ENCODE measurements at places on chromosomes 13 and 19.
A peak's percentile ranks its signal among the peaks of the same experiment; 100 is the strongest.

GRCh38 chr19:50387176-50387867 lies 3.2 kb downstream of the POLD1 start:
- ATAC-seq = no peak

DNA sequence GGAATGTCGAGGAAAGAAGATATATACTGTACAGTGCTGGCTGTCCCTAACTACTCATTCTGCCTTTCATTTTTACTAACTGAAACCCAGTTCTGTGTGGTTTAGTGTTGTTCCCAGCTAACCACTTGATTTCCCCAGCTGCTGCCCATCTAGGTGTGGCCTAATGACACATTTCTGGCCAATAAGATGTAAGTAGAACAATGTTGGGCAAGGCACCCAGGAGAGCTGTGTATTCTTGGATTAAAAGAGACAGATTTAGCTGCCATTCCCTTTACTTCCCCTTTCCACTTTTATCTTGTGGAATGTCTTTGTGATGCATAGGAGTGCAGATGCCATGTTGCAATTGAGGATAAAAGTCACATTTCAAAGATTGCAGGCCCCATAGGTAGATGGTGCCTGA lies 28.3 kb upstream of the PCDH9 start:
- ATAC-seq = no peak

- ATAC-seq = no peak
Measured at GRCh38 chr19:28196961-28197360, 1016.0 kb downstream of the UQCRFS1 start.

DNA sequence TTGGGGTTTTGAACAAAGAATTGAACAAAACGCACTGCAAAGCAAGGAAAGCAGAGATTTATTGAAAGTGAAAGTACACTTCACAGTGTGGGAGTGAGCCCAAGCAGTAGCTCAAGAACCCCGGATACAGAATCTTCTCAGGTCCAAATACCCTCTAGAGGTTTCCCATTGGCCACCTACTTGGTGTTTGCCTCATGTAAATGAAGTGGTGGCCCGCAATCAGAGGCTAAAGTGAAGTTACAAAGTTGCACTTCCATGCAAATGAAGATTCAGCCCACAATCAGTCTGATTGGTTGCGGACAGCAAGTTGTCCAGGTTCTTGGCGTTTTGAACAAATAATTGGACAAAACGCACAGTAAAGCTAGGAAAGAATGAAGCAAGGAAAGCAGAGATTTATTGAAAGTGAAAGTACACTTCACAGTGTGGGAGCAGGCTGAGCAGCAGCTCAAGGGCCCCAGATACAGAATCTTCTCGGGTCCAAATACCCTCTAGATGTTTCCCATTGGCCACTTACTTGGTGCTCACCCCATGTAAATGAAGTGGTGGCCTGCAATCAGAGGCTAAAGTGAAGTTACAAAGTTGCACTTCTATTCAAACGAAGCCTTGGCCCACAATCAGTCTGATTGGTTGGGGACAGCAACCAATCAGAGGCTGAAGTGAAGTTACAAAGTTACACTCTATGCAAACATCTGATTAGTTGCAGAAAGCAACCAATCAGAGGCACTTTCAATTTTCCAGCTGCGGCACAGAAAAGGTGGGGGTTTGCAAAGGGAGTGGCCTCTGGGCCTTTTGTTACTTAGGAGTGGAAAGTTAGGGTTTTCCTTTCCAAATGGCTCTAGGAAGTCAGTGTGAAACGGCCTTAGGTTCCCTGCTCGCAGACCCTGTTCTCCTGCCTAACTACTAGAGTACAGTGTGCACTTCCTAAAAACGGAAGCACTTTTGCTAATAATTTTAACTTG lies 4.8 kb upstream of the TM9SF2 start:
- peak; percentile 27 for ATAC-seq

GRCh38 chr19:35991731-35992450 lies 3.1 kb upstream of the SDHAF1 start:
- ATAC-seq = no peak

DNA sequence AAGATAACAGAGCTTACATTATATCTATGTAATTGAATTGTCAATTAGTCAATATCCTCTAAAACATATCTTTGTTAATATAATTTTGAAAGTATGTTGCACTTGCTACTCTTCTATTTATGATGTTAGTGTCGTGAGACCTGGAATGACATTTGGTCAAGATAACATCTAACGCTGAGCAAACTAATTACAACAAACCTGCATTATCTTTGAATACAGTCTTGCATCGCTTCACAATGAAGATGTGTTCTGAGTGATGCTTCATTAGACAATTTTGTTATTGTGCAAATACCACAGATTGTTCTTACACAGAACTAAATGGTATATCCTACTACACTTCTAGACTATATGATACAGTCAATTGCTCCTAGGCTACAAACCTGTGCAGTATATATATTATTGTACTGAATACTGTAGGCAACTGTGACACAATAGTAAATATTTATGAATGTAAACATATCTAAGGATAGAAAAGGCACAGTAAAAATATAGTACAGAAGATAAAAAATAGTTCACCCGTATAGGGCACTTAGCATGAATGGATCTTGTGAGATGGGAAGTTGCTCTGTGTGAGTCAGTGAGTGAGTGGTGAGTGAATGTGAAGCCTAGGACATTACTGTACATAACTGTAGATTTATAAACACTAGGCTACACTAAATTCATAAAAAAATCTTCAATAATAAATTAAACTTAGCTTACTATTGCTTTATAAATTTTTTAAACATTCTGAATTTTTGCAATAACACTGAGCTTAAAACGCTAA lies 1773.8 kb downstream of the PCDH9 start:
- ATAC-seq = no peak

GRCh38 chr19:55578761-55579747 lies 1.6 kb downstream of the ZNF579 start:
- no peak for ATAC-seq

- no peak for ATAC-seq
Measured at GRCh38 chr19:7899751-7900378, 3.8 kb upstream of the MAP2K7 start.

- ATAC-seq = peak; percentile 53
Measured at GRCh38 chr19:4139614-4140236, 13.7 kb upstream of the CREB3L3 start.

GRCh38 chr13:36818804-36819738 lies at the start of gene RFXAP:
Gene RFXAP (plus strand): TSS chr13:36819222. CDS start chr13:36819358, 136 bp downstream.
- peak; percentile 97 for ATAC-seq

GRCh38 chr19:40130013-40130412 lies 39.3 kb upstream of the ZNF780A start:
- ATAC-seq = no peak

GRCh38 chr13:44373601-44374347 lies at the start of gene SERP2:
Gene SERP2 (plus strand): TSS chr13:44373824. CDS start chr13:44374026, 202 bp downstream.
- peak; percentile 60 for ATAC-seq

GRCh38 chr13:40350283-40350992 lies 316.0 kb downstream of the FOXO1 start:
- no peak for ATAC-seq

- ATAC-seq = no peak
Measured at GRCh38 chr19:918481-919198, 1.5 kb downstream of the KISS1R start.

GRCh38 chr13:107730813-107731212 lies 484.5 kb downstream of the LIG4 start:
- no peak for ATAC-seq

All from gastroesophageal sphincter (tissue), 4 donors.